ENCODE measurements at places on chromosomes 2 and 18.

DNA sequence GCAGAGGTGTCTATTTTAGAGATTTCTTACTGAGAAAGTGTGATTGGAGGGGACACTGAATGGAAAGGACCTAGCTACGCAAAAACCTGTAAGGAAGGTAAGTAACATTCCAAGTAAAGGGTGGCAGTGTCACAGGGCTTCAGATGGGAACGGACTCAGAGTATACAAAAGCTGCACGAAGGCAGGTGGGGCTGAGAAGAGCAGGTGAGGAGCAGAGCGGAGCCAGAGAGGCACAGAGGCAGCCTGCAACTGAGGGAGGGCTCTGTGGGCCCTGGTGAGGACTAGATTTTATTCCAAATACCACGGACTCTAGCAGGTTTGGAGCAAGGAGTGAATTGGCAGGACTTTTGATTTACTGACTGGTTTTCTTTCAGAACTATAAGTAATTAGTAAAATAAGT, 331.3 kb upstream of the PKDCC start:
- DNase-seq, result no peak

DNA sequence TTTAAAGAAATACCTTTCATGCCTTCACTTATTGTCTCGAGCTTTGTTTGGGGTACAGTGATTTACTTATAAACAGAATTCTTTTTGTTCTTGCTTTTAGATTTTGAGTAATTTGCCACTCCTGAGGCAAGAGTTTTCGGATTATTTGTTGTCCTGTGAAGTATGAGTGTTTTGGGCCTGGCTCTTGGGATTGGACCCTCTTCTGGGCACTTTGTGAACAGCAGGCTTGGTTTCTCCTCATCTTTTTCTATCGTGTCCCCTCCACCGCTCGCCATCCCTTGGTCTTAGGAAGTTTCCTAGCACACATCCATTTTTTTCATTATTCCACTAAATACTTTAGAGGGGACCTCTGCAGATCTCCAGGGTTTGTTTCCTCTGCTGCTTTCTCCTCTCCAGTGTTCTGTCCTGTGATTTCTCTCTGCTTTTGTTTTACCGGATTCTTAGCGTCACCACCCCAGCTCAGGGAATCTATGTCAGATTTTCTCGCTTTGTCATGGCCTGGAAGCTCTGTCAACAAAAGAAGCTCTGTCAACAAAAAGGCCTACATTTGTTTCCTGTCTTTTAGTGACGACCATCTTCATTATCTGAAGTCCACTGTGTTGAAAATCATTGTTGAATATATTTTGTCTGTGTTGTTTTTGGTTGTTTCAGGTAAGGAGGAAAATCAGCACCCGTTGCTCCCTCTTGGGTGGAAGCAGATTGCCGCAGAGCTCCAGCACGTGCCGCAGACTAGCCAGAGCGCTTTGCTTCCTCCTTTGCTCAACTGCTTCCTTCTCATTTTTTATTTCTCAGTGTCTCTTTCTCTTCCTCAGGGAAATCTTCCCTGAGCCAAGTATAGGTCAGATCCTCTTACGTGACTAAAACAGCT, 27.8 kb downstream of the ANKRD62 start:
- DNase-seq, result no peak

- DNase-seq, result no peak
Measured at GRCh38 chr2:224032283-224032682, 6.8 kb downstream of the SERPINE2 start.

DNA sequence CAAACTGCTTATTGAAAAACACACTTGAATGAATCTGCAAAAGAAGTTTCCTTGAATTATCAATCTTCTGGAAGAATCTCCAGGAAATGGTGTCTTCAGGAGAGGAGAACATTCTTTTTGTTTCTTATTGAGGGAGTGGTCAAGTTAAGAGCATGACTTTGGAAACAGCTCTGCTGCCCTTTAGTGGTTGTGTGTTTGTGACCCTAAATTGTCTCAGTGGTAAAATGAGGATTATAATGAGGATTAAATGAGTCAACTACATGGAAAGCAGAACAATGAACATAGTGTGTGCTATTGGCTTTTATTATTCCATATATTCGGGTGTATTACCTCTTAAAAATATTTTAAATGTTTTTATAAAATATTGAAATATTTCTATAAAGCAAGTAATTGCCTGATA, 44.8 kb upstream of the TANC1 start:
- DNase-seq, result no peak

- no peak for DNase-seq
Measured at GRCh38 chr2:173145454-173145853, 69.8 kb downstream of the MAP3K20 start.

DNA sequence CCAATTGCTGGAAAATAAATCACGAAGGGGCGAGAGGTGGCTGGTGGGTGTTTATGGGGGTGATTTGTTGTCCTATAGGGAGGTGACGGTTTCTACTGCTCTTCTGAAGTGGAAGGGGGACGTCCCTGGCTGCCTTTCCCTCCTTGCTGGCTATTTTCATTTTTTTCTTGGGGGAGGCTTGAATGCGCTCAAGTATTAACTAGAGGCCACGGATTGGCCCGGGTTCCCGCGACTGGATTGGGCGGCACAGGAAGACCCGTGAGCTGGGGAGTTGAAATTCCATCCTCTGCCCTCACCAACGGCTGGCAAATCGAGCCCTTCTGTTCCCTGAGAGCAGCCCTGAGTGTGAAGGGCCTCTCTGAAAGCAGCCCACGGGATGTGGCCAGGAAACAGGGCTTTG, 176.5 kb upstream of the SPRED2 start:
- no peak for DNase-seq
